ENCODE measurements at places on chromosomes 6 and 20.

DNA sequence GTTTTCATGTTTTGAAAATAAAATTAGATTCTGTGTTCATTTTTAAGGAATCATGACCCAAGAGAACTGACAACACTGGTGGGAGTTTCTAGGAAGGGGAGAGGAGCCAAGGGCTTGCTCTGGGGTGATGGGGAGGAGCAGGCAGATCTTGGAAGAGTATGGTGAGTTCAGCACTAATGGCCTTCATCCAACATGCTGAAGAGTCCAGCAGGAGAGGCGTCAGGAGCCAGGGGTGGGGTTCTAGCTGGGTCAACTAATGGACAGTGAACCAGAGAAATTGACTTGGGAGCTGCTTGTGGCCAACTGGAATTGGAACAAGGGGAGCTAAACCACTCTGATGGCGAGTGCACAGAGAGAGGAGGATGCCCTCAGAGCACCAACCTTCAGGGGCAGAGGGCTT lies 107.1 kb downstream of the MRPL14 start:
- no peak for DNase-seq

GRCh38 chr6:157198425-157199279 lies 124.7 kb downstream of the TMEM242 start:
- no peak for DNase-seq

DNA sequence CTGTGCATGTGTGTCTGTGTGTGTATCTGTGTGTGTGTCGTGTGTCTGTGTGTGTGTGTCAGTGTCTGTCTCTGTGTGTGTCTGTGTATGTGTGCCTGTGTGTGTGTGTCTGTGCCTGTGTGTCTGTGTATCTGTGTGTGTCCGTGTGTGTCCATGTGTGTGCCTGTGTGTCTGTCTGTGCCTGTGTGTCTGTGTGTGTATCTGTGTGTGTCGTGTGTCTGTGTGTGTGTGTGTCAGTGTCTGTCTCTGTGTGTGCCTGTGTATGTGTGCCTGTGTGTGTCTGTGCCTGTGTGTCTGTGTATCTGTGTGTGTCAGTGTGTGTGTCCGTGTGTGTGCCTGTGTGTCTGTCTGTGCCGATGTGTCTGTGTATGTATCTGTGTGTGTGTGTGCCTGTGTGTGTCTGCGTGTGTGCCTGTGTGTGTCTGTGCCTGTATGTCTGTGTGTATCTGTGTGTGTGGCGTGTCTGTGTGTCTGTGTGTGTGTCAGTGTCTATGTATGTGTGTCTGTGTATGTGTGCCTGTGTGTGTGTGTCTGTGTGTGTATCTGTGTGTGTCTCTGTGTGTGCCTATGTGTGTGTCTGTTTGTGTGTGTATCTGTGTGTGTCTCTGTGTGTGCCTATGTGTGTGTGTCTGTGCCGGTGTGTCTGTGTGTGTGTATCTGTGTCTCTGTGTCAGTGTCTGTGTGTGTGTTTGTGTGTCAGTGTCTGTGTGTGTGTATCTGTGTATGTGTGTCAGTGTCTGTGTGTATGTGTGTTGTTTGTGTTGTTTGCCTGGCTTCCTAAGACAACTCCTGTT lies 11.6 kb downstream of the SNPH start:
- DNase-seq: no peak

DNA sequence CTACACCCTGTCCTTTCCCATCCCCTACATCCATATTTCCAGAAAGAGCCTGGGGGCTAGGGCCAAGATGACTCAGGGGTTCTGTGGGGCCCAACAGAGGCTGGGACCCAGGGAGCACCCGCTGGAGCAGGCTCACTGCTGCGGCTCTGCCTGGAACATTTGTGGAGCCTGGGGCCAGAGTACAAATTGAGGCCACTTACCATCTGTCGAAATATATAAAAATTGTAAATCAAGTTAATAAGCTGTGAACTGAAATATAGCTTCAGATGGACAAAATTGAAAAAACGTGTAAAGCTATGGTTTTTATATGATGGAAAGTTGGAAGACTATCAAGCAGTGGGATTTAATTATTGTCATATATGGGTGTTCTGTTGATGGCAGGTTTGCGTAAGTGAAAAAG lies 82.9 kb upstream of the ATXN1 start:
- no peak for DNase-seq

DNA sequence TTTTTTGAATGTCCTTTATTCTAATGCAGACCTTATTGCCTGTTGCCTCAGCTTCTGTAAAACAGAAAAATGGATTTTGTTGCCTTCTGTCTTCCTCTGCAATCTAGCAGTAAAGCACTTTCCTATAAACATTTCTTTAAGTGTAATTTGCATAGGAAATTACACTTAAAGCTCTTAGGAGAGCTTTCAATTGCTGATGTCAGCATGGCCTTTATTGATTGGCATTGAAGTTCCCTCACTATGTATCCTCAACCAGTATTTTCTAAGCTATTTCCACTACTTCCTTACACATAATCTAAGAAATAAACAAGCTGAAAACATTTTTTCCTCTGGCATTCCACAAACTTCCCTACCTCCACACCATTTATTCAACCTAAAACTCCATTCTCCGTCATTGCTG lies 22.3 kb downstream of the ADGRG6 start:
- DNase-seq: no peak

DNA sequence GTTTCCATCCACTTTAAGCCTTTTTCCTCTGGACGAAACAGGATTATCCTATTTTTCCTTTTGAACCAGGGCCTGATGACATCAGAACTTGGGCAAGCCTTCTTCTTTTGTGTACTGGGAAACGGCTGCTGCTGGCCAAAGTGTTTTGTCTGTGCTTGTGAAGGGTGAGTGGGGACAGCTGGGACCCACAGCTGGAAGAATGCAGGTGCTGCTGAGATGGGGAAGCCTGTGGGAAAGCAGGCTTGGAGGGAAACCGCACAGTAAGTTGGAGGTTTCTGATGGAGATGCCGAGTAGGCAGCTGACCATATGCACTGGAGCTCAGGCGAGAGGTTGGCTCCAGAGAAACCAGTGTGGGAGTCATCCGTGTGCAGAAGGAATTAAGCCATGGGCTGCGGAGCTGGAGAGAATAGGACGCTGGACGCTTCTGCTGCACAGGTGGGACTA lies 8.5 kb upstream of the PSMG4 start:
- no peak for DNase-seq

DNA sequence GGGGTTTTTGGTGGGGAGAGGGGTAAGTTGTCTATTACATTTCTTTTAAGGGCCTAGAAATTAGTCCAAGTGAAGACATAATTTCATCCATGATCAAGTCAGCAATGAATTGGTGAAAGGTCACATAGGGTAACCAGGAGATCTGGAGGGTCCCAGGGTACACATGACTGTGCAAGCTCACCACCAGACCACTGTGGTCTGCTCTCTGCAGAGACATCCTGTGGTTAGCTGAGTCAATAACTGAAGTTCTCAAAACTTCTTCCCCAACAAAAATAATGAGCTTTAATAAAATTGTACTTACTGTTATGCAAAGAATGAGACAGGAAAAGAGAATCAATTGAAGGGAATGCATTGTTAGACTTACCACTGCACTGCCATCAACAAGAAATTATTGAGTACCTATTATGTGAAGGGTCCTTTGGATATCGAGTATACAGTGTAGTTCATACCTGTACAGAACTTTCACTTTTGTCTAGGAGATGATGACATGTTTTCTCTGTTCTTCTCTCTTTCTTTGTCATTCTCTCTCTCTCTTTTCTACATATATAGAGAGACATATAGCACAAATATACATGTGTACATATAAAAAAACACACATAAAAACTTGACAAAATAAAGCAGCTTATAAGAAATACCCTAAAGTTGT lies 209.8 kb downstream of the GJA1 start:
- DNase-seq: no peak

DNA sequence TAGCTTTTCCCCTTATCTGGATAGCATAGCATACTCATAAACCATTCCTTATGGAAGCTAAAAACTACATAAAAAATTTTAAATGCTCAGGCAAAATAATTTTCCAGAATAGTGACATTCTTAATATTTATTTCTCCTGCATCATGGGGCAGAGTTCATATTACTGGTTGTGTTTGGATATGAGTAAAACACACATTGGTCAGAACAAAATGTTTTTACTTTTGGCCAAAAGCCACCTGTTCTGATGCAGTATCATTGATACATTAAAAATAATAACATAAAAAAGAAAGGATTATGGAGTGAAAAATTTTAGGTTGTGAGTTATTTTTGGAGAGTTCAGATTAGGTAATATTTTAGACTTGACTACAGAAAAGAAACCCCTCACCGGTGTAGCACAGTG lies 33.6 kb downstream of the TRAM2 start:
- no peak for DNase-seq

- no peak for DNase-seq
These were observed 167.4 kb downstream of the SASH1 start for GRCh38 chr6:148509800-148510581.

DNA sequence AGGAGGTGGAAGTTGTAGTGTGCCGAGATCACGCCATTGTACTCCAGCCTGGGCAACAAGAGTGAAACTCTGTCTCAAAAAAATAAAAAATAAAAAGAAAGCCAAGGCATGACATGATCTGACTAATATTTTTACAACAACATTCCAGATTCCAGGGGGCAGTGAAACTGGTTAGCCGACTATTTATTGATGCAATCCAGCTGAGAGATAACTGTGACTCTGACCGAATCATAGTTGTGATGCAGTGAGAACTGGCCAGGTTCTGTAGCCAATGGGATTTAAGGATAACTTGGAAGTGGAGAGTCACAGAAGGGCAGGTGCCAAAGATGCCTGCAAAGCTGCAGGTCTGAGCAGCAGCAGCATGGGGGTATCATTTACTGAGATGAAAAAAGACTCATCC lies 82.9 kb upstream of the TSHZ2 start:
- DNase-seq: no peak

DNA sequence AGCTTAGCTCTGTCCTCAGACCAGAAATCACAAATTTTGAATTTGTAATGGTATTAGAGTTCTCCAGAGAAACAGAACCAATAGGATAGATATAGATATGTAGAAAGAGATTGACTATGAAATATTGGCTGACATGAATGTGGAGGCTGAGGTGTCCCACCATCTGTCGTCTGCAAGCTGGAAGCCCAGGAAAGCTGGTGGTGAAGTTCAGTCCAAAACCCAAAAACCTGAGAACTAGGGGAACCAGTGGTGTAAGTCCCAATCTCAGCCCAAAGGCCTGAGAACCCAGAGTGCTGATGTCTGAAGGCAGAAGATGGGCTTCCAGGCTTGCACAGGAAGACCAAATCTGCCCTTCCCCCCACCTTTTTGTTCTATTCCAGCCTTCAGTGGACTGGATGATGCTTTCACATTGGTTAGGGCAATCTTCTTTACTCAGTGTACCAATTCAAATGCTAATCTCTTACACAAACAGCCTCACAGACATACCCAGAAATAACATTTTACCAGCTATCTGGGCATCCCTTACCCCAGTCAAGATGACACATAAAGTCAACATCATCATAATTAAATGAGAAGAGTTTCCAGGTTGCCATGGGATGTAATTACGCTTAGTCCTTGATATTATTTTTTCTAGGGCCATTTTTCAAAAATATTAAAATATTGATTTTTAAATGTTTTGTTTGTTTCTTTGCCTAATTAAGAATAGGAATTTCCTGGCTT lies 570.8 kb downstream of the UTRN start:
- DNase-seq: no peak

DNA sequence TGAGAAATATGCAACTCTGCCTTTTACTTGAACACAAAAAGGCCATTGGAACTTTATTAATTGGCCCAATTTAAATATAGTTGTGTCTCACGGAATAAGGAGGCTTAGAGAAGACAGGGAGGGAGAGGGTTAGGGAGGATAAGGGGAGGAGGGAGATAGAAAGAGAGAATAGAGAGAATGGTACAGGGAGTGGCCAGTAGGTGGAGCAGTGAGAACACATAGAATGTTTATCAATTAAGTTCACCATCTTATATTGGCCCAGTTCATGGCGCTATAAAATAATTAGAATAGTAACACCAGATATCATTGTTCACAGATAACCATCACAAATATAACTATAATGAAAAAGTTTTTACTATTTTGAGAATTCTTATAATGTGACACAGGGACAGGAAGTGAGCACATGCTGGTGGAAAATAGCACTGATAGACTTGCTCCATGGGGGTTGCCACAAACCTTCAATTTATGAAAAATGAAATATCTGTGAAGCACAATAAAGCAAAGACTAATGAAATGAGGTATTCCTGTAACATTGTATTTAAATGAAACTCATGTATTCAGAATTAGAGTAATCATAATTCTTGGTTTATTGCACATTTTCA lies 374.1 kb upstream of the MANEA start:
- no peak for DNase-seq

- no peak for DNase-seq
These were observed 4.4 kb downstream of the MYLK2 start for GRCh38 chr20:31823360-31824124.

DNA sequence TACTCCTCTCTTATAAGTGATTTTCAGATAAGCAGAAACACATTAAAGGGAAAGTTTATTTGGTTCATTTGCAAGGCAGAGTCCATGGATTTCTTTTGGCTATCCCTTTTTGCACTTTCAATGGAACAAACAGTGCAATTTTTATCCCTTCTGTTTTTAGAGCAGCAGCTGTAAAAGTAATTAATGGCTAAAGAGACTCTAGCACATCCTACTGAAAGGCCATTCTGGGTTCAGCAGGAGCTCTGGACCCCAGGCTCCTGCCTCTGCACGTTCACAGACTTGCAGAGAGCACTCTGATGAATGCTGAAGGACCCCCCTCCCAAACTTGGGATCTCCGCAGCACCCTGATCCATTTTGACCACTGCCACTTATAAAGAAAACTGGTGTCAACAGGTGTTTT lies 40.3 kb upstream of the PDE7B start:
- DNase-seq: no peak

DNA sequence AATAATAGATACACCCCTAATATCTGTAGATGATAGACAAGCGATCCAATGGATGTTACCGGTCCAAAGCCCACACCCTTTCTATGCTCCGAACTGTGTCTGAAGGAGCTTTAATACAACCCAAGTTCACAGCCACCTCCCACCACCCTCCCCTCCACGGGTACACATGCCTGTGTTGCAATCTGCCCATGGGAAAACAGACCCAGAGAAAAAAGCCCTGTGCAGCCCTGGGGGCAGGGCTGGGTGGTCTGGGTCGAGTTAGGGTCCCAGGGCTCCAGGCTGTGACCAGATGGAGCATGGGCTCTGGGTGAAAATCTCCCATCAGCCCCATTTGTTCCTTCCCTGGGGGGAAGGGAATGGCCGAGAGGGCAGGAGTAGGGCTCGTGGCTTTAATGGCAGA lies 65.8 kb downstream of the BANF2 start:
- DNase-seq: no peak

Measured in activated naive CD4-positive, alpha-beta T cell treated with anti-CD3 and anti-CD28 coated beads, Interleukin-2, amount 50 U/mL, for 16 hours (primary cell).